ENCODE measurements at places on chromosomes 16 and 17.

DNA sequence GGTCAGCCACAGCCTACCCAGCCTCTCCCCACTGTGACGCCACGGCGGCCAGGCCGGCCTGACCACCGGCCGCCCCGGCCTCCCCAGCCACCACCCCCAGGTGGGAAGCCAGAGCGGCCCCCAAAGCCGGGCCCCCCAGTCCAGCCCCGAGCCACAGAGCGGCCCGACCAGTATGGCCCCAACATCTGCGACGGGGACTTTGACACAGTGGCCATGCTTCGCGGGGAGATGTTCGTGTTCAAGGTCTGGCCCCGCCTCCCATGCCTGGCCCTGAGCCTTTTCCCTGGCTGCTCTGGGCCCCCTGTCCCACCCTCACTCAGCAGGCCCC, 16.0 kb downstream of the MMP15 start:
- no peak for DNase-seq

- no peak for DNase-seq
These were observed 13.2 kb upstream of the SCNN1B start for GRCh38 chr16:23288726-23289512.

DNA sequence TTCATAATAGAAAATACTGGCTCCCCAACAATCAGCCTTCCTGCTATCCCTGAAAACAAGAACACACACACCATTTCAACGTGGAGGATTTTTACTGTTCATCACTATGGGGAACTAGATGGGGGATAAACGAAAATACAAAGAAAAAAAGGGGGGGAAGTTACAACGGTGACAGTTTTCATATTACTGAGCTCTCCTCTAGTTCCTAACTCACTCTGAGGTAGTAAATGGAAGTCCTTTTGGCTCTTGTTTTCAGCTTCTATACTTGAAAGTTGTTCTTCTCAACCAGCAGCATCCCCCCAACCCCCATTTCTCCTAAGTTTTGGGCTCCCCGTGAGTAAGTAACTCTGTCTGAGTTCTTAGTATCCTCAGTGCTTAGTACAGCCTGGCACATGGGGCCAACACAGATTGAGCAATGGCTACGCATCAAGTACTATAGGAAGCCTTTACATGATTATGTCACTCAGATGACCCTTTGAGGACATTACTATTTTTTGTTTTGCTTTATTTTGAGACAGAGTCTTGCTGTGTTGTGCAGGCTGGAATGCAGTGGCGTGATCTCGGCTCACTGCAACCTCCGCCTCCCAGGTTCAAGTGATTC, 4.2 kb upstream of the CORO7 start:
- DNase-seq = no peak

DNA sequence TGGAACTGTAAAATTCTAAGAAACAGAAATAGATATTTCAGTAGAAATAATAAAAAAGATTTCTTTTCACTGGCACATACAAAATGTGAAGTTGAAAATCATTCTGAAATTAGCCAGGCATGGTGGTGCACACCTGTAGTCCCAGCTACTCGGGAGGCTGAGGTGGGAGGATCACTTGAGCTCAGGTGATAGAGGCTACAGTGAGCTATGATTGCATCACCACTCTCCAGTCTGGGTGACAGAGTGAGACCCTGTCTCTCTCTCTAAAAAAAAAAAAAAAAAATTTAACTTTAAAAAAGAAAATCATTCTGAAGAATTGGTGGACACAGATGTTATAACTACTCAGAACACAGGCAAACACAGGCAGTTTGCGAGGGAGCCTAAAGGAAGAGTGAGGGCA, 97.7 kb upstream of the FA2H start:
- no peak for DNase-seq

GRCh38 chr16:88759245-88759975, 25.6 kb downstream of the PIEZO1 start:
- no peak for DNase-seq

Data from foreskin keratinocyte (primary cell).